ENCODE measurements at places on chromosomes 1 and 21.

GRCh38 chr1:163596541-163597258 lies 274.9 kb downstream of the NUF2 start:
- no peak for DNase-seq

- DNase-seq, result no peak
Observed at GRCh38 chr1:61992257-61992656, 202.4 kb upstream of the L1TD1 start.

DNA sequence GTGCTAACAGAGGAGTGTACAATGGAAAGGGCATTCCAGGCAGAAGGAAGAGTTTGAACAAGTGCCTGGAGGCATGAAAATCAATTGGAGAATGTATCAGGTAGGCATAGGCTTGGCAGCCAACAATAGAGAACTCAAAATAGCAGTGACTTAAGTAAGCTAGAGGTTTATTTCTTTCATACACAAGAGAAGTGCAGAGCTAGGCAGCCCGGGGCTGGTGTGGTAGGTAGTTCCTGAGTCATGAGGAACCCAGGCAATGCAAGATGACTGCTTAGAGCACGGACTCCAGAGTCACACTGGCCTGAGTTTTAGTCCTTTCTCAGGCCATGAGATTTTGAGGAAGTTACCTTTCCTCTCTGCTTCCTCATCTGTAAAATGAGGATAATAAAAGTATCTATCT lies 74.8 kb upstream of the LRRN2 start:
- DNase-seq, result no peak

- DNase-seq, result no peak
Observed at GRCh38 chr1:208030288-208031091, 119.6 kb upstream of the CD34 start.

DNA sequence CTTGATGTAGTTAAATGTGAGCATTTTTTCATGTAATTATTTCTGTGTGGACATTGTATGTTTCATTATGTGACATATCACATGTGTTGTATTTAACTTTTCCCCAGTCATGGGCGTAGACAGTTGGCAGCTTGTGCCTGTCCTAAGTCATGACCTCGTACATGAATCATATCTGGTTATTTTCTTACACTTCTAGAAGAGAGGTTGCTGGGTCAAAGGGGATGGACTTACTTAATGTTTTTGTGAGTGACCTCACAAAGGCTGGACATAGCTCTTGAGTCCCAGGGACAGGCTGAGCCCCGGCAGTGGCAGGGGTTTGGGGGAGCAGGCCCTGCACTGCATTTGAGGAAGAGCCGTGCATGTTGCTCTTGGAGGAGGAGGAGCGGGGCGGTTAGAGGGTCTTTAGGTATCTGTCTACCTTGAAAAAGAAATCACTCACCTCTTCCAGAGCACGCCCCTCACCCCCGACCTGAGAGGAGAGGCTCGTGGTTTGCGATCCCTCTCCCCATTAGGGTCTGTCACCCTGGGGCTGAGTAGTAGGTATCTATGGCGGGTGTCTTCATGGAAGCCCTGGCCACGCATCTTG lies 16.4 kb downstream of the IFNGR2 start:
- no peak for DNase-seq

- no peak for DNase-seq
Observed at GRCh38 chr1:189185097-189185496, 1292.6 kb downstream of the BRINP3 start.

- no peak for DNase-seq
Observed at GRCh38 chr1:7389906-7390603, 381.0 kb upstream of the VAMP3 start.

DNA sequence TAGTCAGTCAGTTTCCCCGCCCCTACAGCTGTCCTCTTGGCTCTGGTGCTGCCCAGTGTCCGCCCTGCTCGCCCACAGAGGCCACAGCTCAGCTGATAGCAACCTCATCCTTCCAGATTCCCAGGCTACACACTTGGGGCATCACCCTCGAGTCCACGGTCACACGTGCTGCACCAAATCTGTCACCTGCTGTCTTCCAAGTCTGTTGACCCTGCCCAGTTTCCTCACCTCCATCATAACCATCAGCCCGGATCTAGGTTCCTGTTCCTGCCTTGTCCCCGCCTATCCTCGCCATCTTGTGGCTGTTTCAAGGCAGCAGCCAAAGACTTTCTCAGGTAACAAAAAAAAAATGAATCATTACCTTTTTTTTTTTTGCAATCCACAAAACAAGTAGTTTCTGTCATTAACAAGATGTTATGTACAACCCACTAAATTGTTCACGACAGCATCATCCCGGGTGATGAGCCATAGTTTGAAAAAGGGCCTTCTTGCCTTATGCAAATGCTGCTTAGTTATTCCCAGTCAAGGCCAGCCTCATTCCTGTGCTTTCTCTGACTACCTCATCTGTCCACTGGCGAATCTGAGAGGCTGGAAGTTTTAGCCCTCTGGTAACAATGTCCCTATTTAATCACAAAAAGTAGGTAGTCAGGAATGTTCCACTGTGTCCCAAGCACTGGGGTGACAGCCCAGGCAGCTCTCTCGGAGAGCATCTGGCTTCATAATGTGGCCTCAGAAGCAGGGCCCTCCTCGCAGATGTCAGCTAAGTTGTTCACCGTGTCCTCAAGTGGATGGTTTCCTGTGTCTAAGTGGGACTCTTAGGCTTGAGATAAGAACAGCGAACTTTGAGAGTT lies 4.9 kb upstream of the MIIP start:
- no peak for DNase-seq

- no peak for DNase-seq
Observed at GRCh38 chr21:45255381-45256020, 32.2 kb downstream of the POFUT2 start.

DNA sequence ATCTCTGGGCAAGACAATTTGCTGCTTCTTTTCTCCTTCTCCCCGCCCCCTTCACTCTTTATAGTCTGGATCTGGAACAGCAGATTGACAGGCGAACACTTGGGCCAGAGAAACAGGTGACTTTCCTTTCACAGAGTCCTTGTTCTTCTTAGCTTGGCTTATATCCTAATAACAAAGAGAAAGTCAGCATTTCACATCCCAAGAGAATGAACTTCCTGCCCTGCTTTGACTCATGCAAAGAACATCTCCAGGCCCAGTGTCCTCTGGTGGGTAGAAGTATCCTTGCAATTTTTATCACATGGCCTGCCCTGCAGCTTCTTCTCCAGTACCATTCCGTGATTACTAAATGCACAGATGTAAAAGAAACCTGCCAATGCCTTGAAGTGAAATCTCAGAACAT lies 764.4 kb downstream of the ADGRL2 start:
- no peak for DNase-seq

DNA sequence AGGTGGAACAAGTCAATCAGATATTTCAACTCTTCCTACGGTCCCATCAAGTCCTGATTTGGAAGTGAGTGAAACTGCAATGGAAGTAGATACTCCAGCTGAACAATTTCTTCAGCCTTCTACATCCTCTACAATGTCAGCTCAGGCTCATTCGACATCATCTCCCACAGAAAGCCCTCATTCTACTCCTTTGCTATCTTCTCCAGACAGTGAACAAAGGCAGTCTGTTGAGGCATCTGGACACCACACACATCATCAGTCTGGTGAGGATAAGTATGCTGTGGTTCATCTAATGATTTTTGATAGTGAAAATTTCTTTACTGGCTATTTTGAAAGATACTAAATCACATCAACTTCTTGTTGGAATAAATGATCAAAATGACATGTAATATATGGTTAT lies 67.7 kb upstream of the MPC2 start:
- DNase-seq, result no peak

DNA sequence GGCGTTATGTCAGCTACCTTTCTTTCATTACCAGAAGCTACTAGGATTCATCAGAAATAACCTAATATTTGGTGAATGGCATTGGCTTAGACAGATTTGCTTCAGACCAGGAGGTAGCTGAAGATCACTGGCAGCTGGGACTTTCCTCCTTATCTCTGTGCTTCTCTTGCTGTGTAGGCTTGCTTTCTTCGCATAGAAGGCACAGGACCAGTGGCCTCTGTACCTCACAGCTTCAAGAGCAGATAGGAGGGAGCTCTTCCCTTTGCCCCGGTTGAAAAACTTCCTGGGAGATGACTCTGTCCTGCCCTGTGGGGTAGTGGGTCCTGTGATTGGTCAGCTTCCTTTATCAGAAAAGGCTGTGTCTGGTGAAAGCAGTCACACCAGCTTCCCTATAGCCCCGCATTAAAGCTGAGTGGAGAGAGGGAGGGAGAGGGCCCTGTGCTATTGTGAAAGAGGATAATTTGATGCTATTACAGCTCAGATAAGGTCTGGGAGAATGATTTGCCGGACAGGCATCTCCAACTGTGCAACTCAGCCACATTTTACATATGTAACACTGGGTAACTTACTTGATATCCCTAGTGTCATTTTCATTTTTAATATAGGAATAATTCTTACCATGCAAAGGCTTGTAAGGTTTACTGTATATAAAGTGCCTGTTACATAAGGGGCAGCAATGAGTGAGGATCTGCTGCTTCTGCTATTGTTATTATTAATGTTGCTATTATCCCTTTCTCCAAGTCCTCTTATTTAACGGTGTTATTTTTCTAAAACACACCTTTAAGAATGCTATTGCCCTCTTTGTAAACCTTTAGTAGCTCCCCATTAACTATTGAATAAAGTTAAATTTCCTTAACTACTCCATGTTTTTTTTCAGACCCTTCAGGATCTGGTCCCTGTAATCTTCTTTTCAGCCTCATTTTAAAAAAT lies 31.6 kb downstream of the OSBPL9 start:
- DNase-seq, result no peak

DNA sequence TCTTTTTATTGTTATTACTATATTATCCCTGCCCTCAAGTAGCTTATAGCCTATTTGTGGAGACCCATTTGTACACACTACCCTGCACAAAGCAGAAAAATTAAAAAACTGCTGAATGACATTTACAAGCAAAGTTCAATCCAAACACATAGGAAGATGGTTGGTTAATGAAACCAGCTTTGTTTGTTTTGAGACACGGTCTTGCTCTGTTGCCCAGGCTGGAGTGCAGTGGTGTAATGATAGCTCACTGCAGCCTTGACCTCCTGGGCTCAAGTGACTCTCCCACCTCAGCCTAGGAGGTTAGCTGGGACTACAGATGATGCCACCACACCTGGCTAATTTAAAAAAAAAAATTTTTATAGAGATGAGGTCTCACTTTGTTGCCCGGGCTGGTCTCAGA lies 31.6 kb downstream of the TGFB2 start:
- no peak for DNase-seq

- no peak for DNase-seq
Observed at GRCh38 chr1:205360891-205361290, 4.2 kb upstream of the KLHDC8A start.

GRCh38 chr1:218344814-218345672 lies at the start of gene TGFB2:
Gene TGFB2, plus strand, starts transcription at chr1:218345336. Its CDS starts 1,366 bp downstream, at chr1:218346702.
- DNase-seq, result no peak

- no peak for DNase-seq
Observed at GRCh38 chr1:219461981-219462400, 150.9 kb downstream of the ZC3H11B start.

GRCh38 chr1:240322943-240323342 lies 231.3 kb downstream of the FMN2 start:
- DNase-seq, result no peak

DNA sequence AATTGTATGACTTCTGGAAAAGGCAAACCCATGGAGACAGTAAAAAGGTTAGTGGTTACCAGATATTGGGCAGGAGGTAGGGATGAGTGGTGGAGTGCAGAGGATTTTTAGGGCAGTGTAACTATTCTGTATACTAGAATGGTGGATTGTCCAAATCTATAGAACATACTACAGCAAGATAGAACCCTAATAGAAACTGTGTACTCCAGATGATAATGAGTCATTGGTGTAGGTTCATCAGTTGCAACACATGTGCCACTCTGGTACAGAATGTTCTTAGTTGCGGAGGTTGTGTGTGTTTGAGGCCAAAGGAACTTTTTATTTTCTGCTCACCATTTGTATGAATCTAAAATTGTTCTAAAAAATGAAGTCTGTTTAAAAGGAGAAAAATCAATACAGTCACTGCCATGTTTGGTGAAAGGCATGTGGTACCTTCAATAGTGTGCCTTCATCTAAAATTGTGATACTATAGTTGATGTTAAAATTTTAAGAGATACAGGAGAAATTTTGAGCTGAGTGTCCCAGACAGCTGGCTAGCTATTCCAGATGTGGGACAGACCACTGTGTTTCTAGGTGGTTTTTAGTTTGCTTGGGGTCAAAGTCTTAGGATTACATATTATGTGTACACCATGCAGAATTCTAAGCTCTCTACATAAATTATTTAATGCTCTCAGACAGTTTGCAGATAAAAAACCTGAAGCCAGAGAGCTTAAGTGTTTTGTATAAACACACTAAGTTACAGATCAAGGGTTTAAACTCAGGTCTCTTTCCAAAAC lies 150.5 kb downstream of the RPS6KC1 start:
- no peak for DNase-seq

- DNase-seq, result no peak
Observed at GRCh38 chr1:10662090-10662688, 134.3 kb downstream of the CASZ1 start.

DNA sequence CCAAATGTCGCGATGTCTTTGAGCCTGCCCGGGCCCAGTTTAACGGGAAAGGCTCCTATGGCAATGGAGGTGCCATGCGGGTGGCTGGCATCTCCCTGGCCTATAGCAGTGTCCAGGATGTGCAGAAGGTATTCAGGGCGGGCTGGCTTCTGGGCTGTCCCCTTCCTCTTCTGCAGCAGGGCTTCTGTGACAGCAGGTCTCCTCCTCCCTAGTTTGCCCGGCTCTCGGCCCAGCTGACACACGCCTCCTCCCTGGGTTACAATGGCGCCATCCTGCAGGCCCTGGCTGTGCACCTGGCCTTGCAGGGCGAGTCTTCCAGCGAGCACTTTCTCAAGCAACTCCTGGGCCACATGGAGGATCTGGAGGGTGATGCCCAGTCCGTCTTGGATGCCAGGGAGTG lies 3.0 kb downstream of the ADPRS start:
- no peak for DNase-seq

DNA sequence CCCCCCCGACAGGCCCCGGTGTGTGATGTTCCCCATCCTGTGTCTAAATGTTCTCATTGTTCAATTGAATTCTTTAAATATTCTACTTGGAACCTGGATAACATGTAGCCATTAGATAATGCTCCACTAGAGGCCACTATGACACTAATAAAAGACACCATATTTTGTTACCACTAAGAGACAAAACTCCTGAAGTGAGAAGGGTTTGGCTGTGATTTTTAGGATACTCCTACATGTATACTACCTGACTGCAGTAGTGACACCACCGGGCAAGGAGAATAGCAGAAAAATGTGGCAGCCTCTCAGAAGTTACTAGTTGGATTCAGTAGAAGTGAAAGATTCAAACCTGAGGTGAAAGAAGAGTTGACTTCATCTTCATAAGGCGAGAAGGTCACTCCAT lies 36.0 kb downstream of the F5 start:
- no peak for DNase-seq
